Upper lobe of right lung (tissue), 1 donor: ENCODE measurements at places on chromosomes 13 and 19.

GRCh38 chr13:57352114-57352513 is 185.1 kb downstream of the PRR20E start:
- no peak for DNase-seq

DNA sequence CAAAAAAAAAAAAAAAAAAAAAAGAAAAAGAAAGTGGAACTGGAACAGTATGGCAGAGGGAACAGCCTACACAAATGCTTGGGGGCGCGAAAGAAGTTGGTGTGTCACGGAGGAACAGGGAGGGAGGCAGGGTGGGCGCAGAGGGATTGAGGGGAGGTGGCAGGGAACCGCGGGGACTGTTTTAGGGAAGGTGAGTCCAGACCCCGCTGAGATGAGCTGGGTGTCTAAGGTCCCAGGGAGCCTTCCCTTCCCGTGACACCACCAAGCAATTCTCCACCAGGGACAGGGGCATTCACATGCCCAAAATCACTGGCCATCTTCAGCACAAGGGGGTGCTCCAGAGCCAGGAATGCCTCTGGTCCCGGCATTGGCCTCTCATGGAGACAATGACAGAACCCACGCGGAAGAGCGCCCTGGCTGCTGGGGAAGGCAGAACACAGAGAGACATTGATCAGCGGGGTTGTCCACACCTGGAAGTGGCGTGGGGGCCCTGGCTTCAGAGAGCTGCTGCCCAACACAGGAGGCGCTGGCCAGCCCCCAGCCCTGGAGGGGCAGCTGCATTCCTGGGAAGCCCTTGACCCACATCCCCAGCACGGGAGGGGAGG is 6.9 kb downstream of the PEAK3 start:
- peak; percentile 82 for DNase-seq

GRCh38 chr13:113445791-113446487 is 7.3 kb downstream of the ADPRHL1 start:
- DNase-seq, result peak; percentile 51

DNA sequence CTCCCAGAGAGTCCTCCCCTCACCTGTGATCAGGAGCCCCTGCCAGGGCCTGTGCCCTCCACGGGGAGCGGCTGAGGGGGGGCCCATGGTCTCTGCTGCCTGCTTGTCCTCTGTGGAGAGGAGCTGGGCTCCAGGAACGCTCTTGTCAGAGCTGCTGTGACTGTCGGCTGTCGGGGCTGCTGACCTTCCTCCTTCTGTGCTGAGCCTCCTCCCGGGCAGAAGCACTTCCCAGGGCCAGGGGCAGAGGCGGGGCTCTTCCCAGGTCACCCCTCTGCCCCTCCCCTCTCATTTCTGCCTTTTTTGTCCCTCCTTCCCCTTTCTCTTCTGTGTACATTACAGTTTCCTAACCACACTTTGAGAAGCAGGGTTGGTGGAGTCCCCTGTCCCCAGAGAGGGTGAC is at the start of gene CEACAM4:
CEACAM4 (minus strand) TSS at position 198 of the 400 bp plus-strand sequence; CDS start at position 87, 111 bp downstream.
- DNase-seq, result no peak

- DNase-seq, result no peak
These were observed 56.2 kb upstream of the USPL1 start for GRCh38 chr13:30561511-30561910.

- DNase-seq, result peak; percentile 26
These were observed 40.8 kb downstream of the LATS2 start for GRCh38 chr13:21020581-21020980.

GRCh38 chr13:100234006-100234405 is 145.1 kb downstream of the PCCA start:
- no peak for DNase-seq

DNA sequence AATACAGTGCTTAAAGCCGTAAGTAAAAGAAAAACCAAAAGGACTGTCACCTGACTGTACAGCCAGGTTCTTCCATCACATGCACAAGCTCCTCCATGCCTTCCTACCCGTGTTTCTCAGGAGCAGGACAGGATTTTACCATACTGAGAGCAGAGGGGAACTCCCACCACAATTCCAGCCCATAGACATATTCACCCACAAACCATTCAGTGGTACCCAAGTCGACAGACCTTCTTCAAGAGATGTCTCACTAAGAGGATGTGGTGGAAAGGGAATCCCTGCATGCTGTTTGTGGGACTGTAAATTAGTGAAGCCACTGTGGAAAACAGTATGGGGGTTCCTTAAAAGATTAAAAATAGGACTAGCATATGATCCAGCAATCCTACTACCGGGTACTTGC is 66.9 kb upstream of the DOCK9 start:
- no peak for DNase-seq

- DNase-seq, result peak; percentile 77
These were observed 11.0 kb downstream of the CYTH2 start for GRCh38 chr19:48480183-48480557.

- DNase-seq, result no peak
These were observed 521.5 kb downstream of the SLITRK6 start for GRCh38 chr13:85277748-85278147.

DNA sequence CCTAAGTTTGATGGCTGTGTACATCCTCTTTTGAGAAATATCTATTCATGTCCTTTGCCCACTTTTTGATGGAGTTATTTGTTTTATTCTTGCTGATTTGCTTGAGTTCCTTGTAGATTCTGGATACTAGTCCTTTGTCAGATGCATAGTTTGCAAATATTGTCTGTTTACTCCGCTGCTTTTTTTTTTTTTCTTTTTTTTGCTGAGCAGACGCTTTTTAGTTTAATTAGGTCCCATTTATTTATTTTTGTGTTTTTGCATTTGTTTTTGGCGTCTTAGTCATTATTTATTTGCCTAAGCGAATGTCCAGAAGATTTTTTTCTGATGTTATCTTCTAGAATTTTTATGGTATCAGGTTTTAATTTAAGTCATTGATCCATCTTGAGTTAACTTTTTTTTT is 114.9 kb downstream of the GPC6 start:
- no peak for DNase-seq

DNA sequence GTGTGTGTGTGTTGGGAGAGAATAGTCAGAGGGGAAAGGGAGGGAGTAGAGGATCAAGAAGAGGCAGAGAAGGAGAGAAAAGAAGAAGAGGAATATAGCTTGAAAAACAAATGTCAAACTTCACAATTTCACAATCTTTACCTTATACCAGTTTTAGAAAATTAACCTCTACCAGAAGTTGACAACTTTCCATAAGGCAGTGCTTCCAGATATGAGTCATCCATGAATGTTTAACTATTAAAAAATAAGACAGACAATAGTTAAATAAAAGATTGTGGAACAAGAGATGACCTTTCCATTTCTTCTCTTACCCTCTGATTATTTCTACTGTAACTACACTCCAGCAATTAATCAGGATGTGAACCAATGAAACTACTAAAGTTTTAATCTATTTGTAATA is 229.4 kb downstream of the ITGBL1 start:
- DNase-seq, result no peak

GRCh38 chr19:23314505-23315251 is 64.5 kb upstream of the ZNF724 start:
- no peak for DNase-seq

DNA sequence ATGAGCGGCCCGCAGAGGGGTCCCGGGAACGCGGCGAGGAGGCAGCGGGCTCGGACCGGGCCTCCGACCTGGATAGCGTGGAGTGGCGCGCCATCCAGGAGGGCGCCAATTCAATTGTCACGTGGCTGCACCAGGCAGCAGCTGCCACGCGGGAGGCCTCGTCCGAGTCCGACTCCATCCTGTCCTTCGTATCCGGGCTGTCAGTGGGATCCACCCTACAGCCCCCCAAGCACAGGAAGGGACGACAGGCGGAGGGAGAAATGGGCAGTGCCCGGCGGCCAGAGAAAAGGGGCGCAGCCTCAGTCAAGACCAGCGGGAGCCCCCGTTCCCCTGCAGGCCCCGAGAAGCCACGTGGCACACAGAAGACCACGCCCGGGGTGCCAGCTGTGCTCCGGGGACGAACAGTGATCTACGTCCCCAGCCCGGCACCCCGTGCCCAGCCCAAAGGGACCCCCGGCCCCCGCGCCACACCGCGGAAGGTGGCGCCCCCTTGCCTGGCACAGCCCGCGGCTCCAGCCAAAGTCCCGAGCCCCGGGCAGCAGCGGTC is 10.7 kb downstream of the C19orf25 start:
- no peak for DNase-seq

GRCh38 chr13:99214232-99214631 is 13.6 kb downstream of the UBAC2 start:
- DNase-seq, result no peak

- no peak for DNase-seq
These were observed 434.4 kb upstream of the NBEA start for GRCh38 chr13:34507630-34508029.

GRCh38 chr19:41595258-41595889 is 19.4 kb downstream of the CEACAM21 start:
- no peak for DNase-seq

- no peak for DNase-seq
These were observed 47.7 kb downstream of the DOCK9 start for GRCh38 chr13:98930151-98930591.
